ENCODE measurements at places on chromosomes 6 and 20.

GRCh38 chr20:2871661-2872458 is 1.4 kb upstream of the PTPRA start:
- no peak for DNase-seq

- DNase-seq, result no peak
Measured at GRCh38 chr6:145075425-145075824, 659.9 kb downstream of the EPM2A start.

DNA sequence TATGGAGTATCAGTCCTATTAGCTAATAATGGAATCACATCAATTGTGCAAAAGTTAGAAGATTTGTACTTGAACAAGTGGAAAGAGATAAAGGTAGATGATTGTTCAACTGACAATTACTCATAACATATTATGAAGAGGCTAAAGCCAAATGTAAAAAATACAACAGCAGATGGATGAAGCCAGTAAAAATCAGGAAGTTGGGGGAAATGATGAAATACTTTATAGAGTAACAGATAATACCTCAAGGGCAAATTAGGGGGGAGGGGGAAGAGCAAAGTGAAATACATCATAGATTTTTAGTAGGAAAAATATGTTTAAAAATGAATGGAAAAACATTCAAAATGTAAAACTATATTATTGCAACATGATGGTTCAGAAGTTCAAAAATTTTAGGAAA is 114.0 kb downstream of the PDSS2 start:
- DNase-seq, result no peak

- no peak for DNase-seq
Measured at GRCh38 chr6:90720404-90720803, 133.5 kb upstream of the MAP3K7 start.

- DNase-seq, result no peak
Measured at GRCh38 chr6:124881898-124882578, 80.2 kb upstream of the RNF217 start.

- DNase-seq, result peak; percentile 87
Measured at GRCh38 chr6:170438402-170438753, 114.7 kb downstream of the PSMB1 start.

GRCh38 chr20:23152902-23153301 is 66.8 kb upstream of the CD93 start:
- DNase-seq, result no peak

- DNase-seq, result no peak
Measured at GRCh38 chr6:136773473-136773796, 18.8 kb downstream of the MAP3K5 start.

DNA sequence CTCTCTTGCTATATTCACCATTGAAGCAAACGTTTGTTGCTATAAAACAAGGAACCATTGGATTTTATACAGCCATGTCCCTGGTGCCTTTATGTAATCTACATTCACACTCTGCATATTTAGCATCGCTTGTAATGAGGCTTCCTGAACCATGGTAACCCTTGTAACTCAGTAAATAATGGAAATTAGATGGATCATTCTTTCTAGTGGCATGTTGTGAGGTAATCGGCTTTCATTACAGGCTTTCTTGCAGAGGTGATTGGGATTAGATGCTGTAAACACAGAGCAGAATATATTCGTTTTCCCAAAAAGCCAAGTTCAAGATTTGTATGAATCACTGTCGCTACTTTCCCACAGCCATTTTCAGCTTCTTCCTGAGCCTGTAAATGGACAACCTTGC is 36.1 kb downstream of the SMPDL3A start:
- DNase-seq, result no peak

DNA sequence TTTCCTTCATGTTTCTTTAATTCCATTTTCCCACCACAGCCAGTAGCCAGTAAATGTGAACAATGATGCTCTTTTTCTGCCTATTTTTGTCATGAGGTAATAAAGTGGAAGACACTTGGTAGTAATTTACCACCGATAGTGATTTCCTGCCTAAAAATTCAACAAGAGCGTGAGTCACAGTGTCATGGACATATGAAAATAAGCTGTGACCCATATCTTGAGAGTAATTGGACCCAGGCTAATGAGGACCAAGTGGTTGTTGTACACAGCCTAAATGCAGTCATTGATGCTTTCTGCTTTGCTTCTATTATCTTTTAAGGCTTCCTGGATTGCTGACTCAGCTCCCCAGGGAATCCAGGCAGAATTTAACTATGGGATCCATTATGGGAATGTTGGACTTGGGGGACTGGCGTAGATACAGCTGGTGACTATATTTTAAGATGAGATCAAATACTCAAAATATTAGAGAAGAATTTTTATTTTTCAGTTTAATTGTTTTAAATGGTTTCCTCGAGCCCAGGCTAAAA is 265.9 kb upstream of the FERMT1 start:
- DNase-seq, result no peak

DNA sequence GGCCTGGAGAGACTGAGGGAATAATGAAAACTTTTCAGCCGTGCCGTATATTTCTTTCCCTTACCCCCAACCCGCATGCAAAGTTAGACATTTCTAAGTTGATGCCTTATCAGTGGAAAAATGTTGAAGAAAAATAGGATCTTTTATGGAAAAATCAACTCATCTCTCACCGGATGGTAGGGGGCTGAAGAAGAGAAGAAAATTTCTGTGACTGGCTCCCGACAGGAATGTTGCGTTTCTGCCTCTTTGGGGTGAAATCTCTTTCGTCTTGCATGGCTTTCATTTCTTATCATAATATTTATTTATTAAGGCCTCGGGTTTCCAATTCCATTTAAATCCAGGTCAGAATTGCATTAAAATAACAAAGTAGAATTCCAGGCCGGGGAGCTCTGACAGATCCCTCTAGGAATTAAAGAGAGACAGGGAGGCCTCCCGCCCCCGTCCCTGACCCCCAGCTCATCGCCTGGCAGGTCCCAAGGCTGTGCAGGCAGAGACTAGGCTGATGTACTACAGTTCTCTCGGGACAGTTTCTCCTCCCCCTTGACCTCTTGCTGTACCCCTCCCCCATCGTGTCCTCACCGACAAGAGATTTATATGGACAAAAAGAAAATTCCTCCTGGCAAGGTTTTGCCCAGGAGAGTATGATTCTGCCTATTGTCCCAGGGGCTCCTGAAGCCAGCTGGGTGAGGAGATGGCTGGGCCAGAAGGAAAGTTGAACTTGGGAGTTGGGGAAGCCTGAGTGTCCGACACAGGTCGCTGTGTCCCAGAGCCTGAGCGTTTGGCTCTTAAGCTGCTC is 1.3 kb downstream of the SCUBE3 start:
- DNase-seq, result no peak

DNA sequence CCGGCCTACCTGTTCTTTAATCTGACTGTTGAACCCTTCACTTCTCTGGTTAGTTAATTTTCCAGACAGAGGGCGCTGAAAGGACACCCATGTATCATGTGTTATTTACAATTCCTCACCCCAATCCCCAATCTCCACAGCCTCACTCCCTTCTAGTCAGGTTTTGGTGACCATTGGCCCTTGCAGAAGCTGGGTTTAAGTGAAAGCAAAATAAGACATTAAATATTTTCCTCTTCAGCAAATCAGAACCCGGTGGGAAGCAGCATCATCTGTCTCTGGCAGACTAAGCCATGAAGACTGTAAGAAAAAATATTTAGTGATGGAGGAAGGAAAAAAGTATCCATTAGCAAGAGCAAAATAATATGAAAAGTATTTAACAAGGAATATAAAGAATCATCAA is 9.4 kb upstream of the HLA-DQA1 start:
- DNase-seq, result peak; percentile 37

DNA sequence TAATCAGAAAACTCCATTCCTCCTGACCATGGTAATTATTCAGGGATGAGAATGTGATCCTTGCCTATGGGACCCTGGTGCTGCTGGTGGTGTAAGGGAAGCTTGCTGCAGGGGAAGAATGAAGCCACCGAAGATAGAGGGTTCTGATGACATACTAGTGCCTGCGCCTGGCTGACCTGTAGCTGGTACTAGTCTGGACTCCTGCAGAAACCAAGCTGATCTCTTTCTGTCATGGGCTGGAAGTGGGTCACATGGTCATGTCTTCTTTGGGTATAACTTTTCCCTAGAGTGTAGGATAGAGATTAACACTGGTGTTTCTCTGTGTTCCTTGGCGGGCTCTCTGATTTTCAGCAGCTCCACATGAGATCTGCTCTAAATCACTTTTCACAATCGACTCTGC is 8.6 kb upstream of the SLC4A11 start:
- no peak for DNase-seq

GRCh38 chr20:41052742-41053419 is 24.3 kb downstream of the TOP1 start:
- no peak for DNase-seq

DNA sequence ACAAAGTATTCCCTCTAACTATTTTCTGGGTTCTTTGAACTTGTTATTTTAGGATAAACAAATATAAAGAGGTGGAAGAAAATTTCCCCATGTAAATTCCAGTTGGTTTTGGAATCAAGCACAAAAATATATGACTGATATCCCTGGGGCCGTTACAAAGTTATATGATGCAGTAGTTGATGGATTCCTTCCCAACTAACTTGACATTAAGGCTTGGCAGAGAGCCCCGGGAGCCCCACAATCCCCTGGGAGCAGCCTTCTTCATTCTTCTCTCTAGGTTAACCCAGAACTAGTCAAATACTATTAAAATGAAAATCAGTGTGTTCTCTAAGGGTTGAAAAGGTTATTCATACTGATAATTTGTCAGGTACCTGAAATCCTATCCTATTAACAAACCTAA is 508.9 kb upstream of the SOX4 start:
- no peak for DNase-seq

- DNase-seq, result no peak
Measured at GRCh38 chr6:113662688-113663333, 194.3 kb upstream of the MARCKS start.

DNA sequence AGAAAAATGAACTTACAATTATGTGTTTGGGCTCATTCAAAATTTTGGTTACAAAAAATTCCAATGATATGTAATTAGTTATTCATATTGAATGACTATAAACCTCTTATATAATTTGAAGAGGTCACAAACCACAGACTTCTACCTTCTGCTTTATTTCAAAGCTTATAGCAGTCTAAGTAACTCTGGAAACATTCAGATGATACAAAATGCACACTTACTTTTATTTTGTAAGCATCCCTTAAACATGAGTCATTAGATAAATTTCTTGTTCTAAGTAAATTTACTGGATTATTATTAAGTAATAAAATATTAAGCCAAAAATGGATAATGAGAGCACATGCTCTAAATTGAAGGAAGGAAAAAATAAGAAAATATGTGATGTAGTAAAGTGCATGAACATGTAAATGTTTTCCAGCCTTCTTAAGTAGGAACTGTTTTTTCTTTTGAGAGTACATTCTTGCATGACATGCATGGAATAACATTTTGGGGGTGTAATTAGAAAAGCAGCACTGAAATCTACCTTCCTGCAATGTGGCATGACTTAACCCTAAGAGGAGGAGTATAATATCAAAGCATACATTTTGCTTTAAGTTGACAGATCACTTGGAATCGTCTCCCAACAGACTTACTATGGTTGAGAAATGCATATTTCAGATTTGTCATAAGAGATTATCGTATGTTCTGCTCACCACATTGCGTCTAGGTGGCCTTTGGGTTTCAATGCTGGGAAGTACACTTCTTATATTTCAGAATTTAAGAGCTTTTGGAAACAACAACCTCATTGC is 372.7 kb upstream of the HSF2 start:
- no peak for DNase-seq
